ENCODE measurements at places on chromosomes 6 and 20. TPM values are rescaled to one million over a fixed set of nuclear protein-coding genes. Genes with fewer than 3 reads are reported as not detected.

DNA sequence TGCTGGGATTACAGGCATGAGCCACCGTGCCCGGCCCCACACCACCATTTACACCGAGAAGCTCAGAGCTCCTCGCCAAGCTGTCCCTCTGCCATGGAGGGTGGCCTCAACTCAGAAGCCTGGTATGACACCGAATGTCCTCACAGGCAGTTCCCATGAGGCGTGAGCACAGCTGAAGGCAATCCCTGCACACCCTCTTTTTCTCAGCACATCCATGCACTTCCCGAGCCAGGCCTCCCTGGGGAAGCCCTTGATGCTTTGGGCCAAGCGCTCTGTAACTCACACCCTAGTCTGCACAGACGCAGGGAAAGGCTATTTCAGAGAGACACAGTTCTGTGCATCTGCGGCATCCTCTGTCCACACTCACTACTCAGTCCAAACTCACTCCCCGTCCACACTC, 18.4 kb downstream of the THBS2 start:
- H3K36me3 ChIP-seq = no peaks in the 10 kb centered on the region
- H3K4me3 ChIP-seq = no peak overlapping the region
- no peak for DNase-seq
- no peak overlapping the region for H3K27ac ChIP-seq
- no peaks in the 10 kb centered on the region for H3K27me3 ChIP-seq

The IMPG1 gene
- not detected for total RNA-seq

GRCh38 chr6:150236544-150236943, 93.7 kb downstream of the PPP1R14C start:
- H3K27me3 ChIP-seq = no peaks in the 10 kb centered on the region
- H3K27ac ChIP-seq = no peak overlapping the region
- H3K4me1 ChIP-seq = no peaks in the 10 kb centered on the region
- DNase-seq = no peak
- no peak overlapping the region for H3K4me3 ChIP-seq

GRCh38 chr6:147867433-147868226, 359.1 kb downstream of the SAMD5 start:
- H3K4me1 ChIP-seq = no peaks in the 10 kb centered on the region
- H3K36me3 ChIP-seq = no peaks in the 10 kb centered on the region
- H3K27ac ChIP-seq = no peak overlapping the region

- H3K27ac ChIP-seq = peak overlapping the region; percentile 42
- peaks cover 22% of the 10 kb centered on the region for H3K4me1 ChIP-seq
- H3K27me3 ChIP-seq = no peaks in the 10 kb centered on the region
- no peaks in the 10 kb centered on the region for H3K36me3 ChIP-seq
- H3K4me3 ChIP-seq = no peak overlapping the region
- peak; percentile 69 for DNase-seq
Observed at GRCh38 chr20:5072756-5073659, 46.8 kb downstream of the PCNA start.

Measured in HCT116 (cell line).